ENCODE measurements at places on chromosomes 2 and 18.

DNA sequence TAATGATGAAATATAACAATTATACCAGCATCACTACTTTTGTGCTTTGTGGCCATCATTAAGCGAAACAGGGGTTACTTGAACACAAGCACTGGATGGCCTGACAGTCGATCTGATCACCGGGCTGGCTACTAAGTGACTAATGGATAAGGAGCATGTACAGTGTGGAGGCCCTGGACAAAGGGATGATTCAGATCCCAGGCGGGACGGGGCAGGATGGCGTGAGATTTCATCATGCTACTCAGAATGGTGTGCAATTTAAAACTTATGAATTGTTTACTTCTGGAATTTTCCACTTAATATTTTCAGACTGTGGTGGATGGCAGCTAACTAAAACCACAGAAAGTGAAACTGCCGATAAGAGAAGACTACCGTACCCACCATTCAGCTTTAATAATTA lies 7.0 kb upstream of the CLIP4 start:
- DNase-seq: no peak

DNA sequence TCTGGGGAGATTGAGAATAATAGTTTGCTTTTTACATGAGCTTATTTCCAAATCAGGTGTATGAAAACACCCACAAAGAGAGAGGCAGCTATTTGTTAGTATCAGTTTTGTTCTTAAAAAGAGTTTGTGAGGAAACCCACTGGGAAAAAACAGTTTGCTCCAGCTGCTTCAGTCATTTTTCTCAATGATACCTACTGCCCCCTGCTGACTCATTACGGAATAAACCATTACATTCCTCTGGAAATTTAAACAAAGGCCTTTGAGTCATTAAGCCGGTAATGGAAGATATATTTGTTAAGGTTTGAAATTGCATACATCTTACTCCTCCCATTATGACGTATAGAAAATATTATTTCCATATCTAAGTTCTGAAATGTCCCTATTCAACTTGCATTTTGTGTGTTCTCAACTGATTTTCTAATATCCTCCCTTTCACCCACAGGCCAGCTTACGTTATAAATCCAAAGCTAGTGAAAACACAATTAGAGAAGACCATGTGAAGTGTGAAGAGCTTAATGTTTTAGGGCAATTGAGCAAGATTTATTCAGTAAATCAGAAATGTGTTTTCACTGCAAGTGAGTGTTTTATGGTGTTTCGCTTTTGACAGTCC lies 761.6 kb downstream of the DSC3 start:
- no peak for DNase-seq

DNA sequence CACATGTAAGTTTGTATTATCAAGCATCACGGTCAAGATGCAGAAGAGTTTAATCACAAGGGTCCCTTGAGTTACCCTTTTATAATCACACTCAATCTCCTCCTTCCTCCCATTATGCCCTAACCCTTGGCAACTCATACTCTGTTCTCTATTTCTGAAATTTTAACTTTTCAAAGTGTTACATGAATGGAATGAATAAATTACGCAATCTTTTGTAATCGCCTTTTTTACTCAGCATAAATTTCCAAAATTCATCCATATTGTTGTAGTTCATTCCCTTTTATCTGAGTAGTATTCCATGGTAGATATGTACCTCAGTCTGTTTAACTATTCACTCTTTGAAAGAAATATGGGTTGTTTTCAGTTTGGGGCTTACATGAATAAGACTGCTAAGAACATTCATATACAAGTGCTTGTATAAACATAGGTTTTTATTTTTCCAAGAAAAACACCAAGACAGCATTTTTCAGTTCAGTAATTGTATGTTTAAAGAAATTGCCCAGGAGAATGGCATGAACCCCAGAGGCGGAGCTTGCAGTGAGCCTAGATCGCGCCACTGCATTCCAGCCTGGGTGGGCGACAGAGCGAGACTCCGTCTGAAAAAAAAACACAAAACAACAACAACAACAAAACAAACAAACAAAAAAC lies 430.9 kb upstream of the KCNH7 start:
- no peak for DNase-seq

GRCh38 chr2:175036582-175037018 lies 31.4 kb upstream of the CHN1 start:
- DNase-seq: no peak

- DNase-seq: no peak
Measured at GRCh38 chr2:43221124-43221762, 5.2 kb downstream of the ZFP36L2 start.

DNA sequence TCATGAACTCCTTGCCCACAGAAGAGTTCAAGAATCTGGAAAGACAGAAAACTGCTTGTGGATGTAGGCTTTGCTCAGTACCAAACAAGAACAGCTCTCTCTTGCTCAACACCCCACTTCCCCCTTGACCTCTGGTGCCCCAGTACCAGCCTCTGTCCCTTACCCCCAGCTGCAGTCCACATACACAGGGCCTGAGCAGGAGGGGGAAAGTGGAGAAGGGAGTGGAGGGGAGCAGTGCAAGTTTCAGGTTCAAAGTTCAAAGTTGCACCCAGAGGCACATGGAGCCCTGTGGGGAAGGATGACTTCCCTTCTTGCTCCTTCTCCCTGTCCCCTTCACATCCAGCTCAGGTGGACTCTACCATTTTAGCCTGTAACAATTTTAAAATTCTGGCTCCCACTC lies 61.1 kb upstream of the LPIN2 start:
- DNase-seq: no peak

GRCh38 chr2:138779781-138780445 lies at the start of gene NXPH2:
TSS of gene NXPH2 (minus strand) at chr2:138780390. CDS start at chr2:138780241, 149 bp downstream.
- no peak for DNase-seq

- peak; percentile 18 for DNase-seq
Measured at GRCh38 chr2:237627441-237628246, at the start of gene LRRFIP1. TSS of gene LRRFIP1 (plus strand) at chr2:237627587. CDS start at chr2:237627645, 58 bp downstream.

DNA sequence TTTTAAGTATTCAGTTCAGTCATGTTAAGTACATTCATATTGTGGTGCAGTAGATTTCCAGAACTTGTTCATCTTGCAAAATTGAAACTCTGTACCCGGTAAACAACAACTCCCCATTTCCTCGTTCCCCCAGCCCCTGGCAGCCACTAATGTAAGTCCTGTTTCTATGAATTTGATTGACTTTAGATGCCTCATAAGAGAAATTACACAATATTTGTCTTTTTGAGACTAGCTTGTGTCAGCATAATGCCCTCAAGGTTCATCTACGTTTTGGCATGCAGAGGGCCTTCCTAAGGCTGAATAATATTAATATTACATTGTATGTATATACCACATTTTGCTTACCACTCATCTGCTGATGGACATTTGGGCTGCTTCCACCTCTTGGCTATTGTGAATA lies 30.9 kb downstream of the METTL21A start:
- no peak for DNase-seq

DNA sequence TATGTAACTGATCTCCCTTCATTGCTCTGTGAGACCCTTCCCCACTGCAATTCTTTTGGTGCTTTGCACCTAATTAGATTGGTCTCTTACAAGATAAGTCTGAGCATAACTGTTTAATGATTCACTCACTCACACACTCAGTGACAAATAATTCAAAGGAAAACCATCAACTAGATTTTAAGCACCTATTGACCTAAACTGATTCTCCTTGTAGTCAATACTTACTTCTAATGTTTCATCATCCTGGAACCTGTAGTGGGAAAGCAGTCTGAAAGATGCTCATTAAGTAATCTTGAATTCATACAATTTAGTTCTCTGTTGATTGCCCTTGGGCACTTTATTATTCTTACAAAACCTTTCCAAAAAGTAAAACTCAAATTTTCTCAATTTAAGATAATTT lies 74.3 kb upstream of the COL5A2 start:
- DNase-seq: no peak

GRCh38 chr2:101265893-101266499 lies 13.3 kb downstream of the CNOT11 start:
- DNase-seq: no peak

GRCh38 chr2:242015108-242016065 lies 145.9 kb downstream of the RTP5 start:
- DNase-seq: no peak

DNA sequence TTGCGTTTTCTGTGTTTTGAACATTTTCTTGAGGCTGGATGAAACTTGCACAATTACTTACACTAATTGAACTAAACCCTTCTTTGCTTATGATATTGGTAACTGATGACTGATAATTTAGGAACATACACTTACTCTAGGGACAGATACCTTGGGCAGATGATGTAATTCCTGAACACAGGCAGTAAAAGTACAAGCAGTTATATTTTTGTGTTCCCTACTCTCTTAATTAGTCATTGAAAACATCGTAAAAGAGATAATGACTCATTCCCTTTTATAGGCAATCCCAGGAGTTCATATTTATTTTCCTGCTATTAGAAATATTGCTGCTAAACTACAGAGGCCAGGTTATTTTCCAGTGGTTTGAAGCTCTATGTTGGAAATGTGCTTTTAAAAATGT lies 46.4 kb downstream of the CCDC85A start:
- DNase-seq: no peak

- DNase-seq: no peak
Measured at GRCh38 chr2:62998949-62999348, 51.7 kb upstream of the OTX1 start.

DNA sequence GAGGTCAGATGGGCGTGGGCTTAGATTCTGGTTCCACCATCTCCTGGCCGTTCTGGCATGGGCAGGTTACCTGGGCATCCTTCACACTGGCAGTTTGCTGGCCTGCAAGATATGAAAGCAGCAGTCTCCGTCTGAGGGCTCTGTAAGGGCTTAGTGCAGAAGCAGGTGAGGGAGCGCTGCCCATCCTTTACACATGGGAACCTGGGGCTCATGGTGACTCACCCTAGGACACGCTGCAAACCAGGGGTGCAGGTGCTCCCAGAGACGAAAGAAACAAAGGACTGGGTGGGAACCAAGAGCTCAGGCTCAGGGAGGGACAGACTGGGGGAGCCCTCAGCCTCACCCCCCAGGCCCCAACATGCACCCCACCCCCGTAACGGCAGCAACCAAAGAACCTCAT lies 10.7 kb upstream of the ID2 start:
- no peak for DNase-seq

- DNase-seq: no peak
Measured at GRCh38 chr2:85819811-85820510, 66.2 kb downstream of the ATOH8 start.

GRCh38 chr2:159788253-159788652 lies 9.8 kb downstream of the CD302 start:
- no peak for DNase-seq

DNA sequence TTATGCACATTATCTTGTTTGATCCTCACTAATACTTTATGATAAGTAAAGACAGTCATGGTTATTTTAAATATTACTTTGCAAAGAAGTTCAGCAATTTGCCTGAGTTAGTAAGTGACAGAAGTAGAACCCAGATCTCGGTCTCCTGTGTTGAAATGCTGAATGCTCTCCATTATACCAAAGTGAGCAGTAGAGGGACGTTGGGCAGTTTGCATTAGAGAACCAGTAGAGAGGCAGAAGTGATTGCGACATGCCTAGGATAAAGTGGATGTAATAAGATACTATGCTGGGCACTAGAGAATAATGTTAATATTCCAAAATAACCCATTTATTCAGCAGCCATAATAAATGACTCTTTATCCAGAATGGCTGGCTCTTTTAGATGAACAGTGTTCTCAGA lies 201.0 kb downstream of the PMAIP1 start:
- DNase-seq: no peak

DNA sequence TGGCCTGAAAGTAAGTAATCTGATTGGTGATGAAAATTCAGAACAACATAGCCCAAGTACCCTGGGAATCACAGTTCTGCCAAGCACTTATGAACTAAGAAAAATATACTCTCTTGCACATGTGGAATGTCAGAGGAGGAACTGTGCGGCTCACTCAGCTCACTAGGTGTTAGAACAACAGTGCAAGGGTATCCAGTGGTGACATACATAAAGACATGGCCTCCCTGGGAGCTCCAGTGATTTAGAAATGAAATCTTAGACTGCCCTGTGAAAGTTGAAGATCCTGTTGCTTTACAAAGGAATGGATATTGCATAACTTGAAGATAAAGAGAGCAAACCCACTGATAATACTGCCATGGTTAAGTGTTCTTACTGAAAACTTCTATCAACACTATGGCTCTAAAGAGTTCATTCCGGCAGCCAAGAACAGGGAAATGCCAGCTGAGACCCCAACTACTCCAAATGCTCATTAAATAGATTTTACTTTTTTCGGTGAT lies 246.2 kb downstream of the ARHGAP15 start:
- DNase-seq: no peak

- DNase-seq: no peak
Measured at GRCh38 chr18:68391801-68392200, 323.1 kb downstream of the TMX3 start.

DNA sequence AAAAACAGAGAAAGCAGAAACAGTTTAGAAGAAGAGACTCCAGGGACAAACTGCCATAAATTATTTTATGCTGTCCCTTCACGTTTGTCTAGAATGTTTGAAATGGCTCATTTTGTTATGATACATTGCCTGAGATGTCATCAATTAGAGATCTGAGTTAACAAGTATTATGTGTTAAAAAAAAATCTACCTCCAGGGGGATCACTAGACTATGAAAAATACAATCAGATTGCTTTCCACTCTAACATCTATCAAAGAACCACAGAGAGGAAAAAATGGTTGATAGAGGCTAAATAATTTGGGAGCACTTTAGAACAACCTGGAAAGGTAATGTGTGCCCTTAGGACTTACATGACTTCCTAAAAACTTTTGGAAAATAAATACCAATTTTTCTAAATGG lies 103.8 kb upstream of the CCDC150 start:
- DNase-seq: no peak

DNA sequence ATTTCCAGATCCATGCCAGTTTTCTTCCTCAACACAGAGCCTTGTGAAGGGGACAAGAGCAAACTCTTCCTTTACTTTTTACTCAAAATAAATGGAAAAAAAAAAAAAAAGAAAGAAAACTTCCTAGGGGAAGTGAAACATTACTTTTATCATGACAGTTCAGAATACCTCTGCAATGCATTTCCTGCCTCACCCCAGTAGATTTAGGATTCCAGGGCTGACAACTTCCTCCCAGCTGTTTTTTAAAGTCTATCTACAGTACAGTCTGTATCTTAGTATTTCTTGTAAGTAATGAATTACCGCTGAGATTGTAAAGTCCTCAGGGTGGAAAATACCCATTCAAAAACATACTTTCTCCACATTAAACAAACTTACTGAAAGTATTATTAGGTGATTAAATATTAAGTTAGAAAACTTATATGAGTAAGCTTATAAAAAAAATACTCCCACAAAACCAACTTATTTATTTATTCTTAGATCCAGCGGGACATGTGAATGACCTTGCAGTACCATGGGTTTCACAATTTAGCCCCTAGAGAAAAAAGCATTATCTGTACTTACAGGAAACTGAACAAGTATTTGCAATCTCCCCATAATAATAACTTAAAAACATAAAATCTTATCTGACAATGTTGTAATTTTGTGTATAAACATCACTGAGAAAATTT lies 117.7 kb downstream of the RBMS1 start:
- no peak for DNase-seq

DNA sequence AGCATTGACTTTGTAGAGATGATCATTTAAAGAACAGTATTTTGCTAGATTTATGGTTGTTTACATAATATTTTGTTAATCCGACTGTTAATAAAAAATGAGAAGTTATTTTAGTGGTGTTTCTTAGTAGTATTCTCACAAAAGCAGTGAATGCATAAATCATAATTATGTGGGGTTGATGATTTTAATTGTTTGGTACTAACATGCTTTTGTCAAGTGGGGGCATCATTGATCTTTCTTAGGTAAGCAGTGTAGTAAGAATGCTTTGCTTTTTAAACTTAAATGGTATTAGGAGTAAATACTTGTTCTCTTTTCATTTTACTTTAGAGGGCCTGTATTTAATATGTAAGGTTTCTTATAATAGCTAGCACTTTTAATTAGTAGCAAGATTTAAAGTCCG lies 109.2 kb upstream of the OTX1 start:
- DNase-seq: no peak

- DNase-seq: no peak
Measured at GRCh38 chr2:184197413-184197812, 400.9 kb upstream of the ZNF804A start.
